ENCODE measurements at places on chromosomes 2 and 18.

DNA sequence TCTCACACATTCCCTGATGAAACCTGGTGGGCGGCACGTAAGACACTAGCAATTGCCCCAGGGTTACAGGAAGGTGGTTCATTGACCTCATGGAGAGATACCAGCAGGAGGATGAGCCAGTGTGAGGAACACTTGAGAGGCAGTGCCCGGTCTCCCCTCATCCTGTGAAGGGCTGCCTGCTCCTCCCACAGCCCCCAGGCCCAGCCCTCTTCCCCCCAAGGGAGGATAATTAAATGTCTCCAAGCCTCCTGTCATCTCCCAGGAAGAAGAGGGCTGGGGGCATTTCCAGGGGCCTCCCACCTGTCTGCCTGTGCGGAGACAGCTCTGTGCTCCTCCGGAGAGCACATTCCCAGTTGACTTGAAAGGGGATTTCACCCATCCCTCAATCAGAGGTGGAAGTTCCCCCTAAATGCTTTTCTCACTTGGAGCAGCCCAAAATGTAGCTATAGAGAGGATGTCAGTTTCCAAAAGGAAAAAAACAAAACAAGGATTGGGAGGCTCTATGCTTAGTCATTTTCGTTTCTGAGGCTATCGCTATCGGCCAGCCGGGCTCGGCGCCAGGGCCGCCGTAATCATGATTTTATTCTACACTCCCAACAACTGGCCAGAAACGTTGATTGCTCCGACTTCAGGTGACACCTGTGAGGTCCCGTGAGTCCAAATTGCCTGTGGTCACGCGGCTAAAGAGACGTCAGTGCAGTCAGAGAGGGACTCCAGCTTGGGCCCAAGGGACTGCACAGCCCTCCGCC is 7.1 kb downstream of the KCNF1 start:
- DNase-seq = no peak

DNA sequence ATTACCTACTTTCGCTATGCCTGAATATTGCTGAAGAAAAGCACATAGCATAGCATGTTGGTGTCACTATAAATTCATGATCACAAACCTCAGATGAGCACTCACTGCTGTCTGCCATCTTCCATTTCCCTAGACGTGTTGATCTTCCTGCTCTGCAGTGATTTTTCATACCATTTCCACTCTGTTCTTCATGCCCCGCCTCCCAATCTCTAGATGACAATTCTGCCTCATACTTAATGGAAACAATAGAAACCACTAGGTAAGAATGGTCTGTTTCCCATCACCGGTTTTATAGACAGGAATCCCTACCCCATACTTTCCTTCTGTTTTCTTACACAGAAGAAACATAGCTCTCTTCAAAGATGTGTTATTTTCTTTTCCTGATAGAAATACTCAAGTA is 63.8 kb downstream of the PIK3C3 start:
- DNase-seq = no peak

DNA sequence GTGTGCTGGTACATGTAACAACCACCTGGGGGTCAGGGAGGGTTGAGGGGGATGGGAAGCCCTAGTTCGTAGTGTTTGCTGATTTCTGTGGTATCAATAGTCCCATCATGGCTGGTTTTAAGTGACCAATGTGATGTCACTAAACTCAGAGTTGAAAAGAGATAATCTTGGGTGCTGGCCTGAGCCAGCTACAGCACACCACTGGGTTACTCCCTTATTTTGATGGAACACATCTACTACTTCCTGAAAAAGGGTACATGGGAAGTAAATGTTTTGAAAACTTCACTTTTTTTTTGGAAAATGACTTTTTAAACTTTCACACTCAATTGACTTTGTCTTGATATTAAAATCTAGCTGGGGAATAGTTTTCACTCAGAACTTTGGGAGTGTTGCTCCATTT is 87.0 kb upstream of the CXCR4 start:
- DNase-seq = no peak

GRCh38 chr2:127000937-127001336 is 102.2 kb downstream of the TEX51 start:
- DNase-seq = no peak

DNA sequence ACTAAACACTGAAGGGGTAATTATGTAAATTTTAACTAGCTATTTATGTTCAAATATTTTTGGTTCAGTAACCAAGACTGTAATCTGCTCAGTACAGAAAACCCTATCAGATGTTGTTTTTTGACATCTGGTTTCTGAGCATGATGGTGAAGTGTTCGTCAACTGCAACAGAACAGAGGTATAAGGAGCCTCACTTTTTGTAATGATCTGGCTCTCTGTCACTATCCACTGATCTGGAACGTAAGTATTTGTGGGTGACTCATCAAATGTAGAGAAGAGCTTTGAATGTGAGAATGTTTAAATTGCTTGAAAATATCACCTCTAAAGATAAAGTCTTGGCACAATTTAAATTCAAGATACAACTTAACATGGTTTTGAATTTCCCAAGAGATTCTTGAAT is 213.6 kb upstream of the FAM98A start:
- no peak for DNase-seq

- DNase-seq = no peak
Measured at GRCh38 chr2:96116879-96117533, 635 bp upstream of the ADRA2B start.

DNA sequence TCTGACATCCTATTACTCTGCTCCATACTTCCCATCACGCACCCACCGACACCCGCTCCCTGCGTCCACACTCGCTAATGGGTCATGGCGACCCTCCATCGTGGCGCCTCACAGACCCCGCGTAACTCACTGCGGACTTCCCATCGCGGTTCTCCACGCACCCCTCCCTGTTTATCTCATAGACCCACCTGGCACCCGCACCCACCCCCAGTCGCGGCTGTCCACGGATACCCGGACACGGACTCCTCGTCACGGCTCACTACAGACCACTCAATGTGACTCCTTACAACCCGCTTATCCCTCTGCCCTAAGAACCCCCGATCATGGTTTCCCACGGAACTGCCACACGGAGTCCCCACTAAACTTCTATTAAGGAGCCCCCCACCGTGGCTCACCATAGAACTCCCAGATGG is 458 bp downstream of the CXXC1 start:
- DNase-seq = no peak

All from NCI-H2081 treated with DMSO at 0.1 percent for 48 hours (cell line).